ENCODE measurements at places on chromosomes 6 and 20. TPM values are rescaled to one million over a fixed set of nuclear protein-coding genes. Genes with fewer than 3 reads are reported as not detected.

Gene PLN
- 468 TPM for total RNA-seq

- H3K4me1 ChIP-seq, result no peaks in the 10 kb centered on the region
- H3K27me3 ChIP-seq, result no peaks in the 10 kb centered on the region
- H3K27ac ChIP-seq, result no peak overlapping the region
- H3K36me3 ChIP-seq, result no peaks in the 10 kb centered on the region
- DNase-seq, result no peak
- H3K4me3 ChIP-seq, result no peak overlapping the region
Measured at GRCh38 chr20:17448071-17448470, 83.1 kb downstream of the BFSP1 start.

DNA sequence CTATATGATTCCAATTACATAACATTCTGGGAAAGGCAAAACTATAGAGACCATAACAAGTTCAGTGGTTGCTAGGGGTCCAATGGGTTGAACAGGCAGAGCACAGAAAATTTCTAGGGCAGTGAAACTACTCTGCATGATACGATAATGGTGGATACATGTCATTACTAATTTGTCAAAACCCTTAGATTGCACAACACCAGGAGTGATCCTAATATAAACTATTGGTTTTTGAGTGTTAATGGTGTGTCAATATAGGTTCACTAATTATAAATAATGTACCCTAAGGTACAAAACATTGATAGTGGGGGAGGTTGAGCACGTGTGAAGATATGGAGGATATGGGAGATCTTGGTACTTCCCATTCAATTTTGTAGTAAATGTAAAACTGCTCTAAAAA, 42.4 kb upstream of the PLN start:
- H3K27ac ChIP-seq, result no peak overlapping the region
- no peaks in the 10 kb centered on the region for H3K27me3 ChIP-seq
- no peaks in the 10 kb centered on the region for H3K36me3 ChIP-seq
- H3K4me1 ChIP-seq, result peaks cover 37% of the 10 kb centered on the region
- no peak overlapping the region for H3K4me3 ChIP-seq
- no peak for DNase-seq

Gene ADGRF1
- not detected for total RNA-seq

Data from thoracic aorta (tissue), 2 donors.